G401 (cell line): ENCODE measurements at places on chromosomes 12 and 14. TPM values are rescaled to one million over a fixed set of nuclear protein-coding genes. Genes with fewer than 3 reads are reported as not detected.

DNA sequence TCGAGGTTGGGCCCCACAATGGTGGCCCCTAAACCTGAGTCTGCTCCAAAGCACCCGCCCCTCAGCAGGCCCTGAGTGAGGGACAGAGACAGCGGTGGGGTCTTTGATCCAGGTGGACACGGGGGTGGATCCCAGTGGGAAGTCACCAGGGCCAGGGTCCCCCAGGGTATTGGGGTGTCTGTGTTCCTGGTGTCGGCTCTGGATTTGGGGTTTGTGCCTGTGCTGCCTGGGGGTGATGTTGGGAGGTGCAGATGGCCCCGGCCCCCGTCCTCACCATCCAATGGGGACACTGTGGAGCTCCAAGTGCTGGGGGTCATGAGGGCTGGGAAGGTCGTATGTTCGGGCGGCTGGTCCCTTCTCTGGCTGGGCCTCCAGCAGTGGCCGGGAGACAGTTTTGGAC lies 354.2 kb downstream of the TMEM121 start:
- DNase-seq = no peak

DNA sequence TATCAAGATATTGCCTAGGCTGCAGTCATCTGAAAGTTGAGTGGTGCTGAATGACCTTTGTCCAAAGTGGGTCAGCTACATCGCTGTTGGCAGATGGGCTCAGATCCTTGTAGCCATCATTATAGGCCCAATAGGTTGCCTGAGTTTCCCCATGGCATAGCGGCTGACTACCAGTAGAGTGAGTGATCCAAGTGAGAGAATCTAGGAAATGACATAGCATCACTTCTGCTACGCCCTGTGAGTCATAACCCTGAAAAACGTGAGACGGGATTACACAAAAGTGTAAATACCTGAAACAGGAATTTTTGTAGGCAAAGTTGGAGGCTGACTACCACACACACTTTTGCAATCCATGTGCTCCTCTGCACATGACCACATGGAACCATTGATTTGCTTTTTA lies 273.3 kb downstream of the RPL10L start:
- no peak for DNase-seq

TAS2R31 gene
- total RNA-seq = 0.14 and 0.43 TPM in 2 replicates

CLEC14A gene
- total RNA-seq = not detected in 2 replicates

PARPBP gene
- 27.8 and 51.0 TPM in 2 replicates for total RNA-seq

DNA sequence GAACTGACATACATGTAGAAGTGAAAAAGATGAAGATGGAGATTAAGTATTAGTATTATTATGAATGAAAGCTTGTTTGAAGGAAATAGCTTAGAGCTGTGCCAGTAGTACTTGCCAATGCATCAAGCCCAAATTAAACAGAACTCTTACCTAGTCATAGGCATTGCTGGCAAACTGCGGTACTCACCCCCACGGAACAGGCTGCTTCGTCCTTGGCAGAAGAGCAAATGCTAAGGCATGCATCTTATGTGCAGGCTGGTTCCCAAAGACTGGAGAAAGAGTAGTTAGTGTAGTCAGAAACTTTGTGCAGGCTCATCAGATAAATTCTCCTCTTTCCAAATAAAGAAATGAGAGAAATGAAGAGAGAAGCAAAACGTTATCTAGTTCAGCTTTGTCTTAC lies 134.8 kb downstream of the CCDC59 start:
- no peak for DNase-seq

DNA sequence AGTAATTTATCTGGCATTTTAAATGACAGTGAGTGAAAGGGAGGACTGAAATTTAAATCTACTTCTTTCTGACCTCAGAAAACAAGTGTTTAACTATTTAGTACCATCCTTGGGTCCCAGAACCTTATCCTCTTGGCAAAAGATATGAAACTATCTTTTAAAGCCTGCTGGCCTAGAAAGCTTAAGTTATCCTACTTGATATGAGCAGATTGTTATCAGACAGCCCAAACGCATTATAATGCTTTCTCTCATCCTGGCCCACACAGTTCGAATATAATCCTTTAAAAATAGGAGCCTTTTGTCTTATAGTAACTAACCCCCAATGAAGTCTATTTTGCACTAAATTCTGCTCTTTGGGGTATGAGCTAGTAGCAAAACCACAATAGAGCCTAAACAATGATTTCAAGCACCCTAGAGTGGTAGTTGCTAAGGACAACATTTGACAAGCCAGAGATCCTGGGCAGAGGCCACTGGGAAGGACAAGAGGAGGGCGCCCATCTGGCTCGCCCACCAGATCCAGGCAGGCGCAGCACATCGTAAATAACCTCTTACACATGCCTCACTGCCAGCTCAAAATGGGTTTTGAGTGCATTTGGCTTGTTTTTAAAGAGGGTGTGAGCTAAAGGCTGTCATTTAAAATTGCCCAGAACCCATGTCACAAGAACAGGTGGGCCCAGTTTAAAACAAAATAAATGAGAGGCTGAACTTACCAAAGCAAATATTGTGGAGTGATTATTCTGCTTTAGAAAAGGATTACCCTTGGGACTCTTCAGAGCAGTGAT lies 37.7 kb upstream of the CRY1 start:
- DNase-seq = peak; percentile 49

KRT6A gene
- not detected in 2 replicates for total RNA-seq

PRH2 gene
- not detected in 2 replicates for total RNA-seq

GRCh38 chr14:102798926-102799325 lies 21.7 kb downstream of the TRAF3 start:
- no peak for DNase-seq

GRCh38 chr12:1534748-1535147 lies 59.6 kb downstream of the FBXL14 start:
- no peak for DNase-seq

DNA sequence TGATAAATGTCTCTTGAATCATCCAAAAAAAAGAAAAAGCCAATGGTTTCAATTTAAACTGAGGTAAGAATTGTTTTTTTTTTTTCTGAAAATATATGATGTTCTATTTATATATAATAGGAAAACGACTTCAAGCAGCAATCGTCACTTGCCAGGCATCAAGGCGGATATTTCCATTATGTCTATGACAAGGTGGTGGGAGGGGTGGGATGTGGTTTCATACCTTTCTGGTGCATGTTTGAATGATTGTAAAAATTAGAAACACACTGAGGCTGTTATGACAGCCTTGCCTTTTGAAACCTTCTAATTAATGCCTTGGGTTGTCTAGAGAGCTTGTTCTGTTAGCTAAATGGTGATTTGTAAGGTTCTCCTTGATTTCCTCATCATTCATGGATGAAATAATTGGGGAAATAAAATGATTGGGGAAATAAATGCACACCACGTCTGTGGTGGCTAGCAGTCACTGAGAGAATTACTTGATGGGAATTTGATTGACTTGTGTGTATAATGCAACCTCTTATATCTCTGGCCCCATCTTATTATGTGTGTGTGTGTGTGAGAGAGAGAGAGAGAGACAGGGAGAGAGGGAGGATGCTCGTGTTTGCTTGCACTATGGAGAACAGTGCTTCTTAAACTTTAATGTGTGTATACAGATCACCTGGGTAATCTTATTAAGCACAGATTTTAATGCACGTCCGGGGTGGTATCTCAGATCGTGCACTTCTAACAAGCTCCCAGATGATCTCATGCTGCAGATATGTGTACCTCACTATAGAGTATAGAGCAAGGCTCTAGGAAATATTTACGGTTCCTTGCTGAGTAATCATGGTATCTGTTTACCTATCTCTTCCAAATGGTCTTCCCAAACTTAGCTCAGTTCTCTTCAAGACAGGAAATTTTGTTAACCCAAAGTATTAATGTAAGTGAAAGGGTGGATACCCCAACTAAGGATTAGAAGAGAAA lies 502.6 kb downstream of the DIO2 start:
- no peak for DNase-seq

RECQL gene
- 42.0 and 65.5 TPM in 2 replicates for total RNA-seq

GRCh38 chr14:55341781-55342180 lies 69.8 kb downstream of the ATG14 start:
- no peak for DNase-seq

DNA sequence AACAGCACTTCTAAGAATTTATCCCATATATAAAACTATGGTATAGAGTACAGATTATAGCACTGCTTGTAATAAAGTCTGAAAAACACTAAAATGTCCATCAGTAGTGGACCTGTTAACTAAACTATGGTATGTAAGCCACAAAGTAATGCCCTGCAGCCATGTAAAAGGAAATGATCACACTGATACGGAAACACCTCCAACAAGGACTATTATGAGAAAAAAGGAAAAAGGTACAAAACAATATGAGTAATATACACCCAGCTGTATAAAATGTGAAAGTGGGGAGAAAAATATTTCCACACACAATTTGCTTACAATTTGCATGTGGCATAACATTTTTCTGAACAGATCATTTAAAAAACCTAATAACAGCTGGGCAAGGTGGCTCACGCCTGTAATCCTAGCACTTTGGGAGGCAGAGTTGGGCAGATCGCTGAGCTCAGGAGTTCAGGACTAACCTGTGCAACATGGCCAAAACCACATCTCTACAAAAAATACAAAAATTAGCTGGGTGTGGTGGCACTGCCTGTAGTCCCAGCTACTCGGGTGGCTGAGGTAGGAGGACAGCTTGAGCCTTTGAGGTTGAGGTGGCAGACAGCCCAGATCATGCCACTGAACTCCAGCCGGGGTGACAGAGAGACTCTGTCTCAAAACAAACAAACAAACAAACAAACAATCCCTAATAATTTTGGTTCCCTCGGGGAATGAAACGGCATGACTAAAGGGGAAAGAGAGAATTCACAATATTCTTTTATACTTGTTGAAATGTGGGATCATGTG lies 250.5 kb downstream of the MED13L start:
- peak; percentile 78 for DNase-seq

ACADS gene
- 9.3 and 11.4 TPM in 2 replicates for total RNA-seq

DNA sequence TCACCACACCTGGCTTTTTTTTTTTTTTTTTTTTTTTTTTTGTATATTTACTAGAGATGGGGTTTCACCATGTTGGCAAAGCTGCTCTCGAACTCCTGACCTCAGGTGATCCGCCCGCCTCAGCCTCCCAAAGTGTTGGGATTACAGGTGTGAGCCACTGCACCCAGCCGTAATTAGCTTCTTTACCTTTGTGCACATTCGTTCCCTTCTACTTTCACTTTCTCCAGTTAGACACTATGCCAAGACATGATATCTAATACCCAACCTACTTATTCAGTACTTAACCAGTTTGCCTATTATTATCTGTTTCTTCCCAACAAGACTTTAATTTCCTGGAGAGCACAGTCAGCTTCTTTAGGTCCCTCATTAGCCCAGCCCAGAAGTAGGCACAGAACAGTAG lies 5.3 kb downstream of the STYK1 start:
- no peak for DNase-seq

NGB gene
- not detected in 2 replicates for total RNA-seq

- no peak for DNase-seq
Measured at GRCh38 chr12:89827592-89827991, 119.0 kb upstream of the ATP2B1 start.

DNA sequence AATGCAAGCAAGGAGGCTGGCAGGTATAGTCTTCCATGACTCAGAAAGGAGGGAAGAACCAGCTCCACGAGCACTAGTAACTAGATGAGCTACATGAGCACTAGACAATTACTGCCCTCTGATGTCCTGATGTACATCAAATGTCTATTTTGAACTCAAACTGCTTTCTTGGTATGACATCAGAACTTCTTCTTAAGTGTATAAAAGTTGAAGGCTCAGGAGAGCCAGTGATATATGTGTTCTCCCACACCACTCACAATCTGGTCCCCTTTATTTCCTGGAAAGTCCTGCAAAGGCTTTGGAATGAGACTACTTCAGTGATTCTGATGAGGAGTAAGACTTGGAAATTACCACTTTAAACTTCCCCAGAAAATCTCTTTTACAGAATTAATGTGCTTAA lies 18.5 kb upstream of the DHRS7 start:
- no peak for DNase-seq

CCDC177 gene
- 0.75 TPM in 1 of 2 replicates, not detected in the other for total RNA-seq

KRT79 gene
- not detected in 2 replicates for total RNA-seq

LBHD2 gene
- total RNA-seq = not detected in 2 replicates

- no peak for DNase-seq
Measured at GRCh38 chr14:77059276-77059915, 30.9 kb upstream of the IRF2BPL start.

PLEKHG3 gene
- 5.2 and 6.7 TPM in 2 replicates for total RNA-seq

SLC2A14 gene
- not detected in 2 replicates for total RNA-seq
